ENCODE measurements at places on chromosomes 3 and 15.

DNA sequence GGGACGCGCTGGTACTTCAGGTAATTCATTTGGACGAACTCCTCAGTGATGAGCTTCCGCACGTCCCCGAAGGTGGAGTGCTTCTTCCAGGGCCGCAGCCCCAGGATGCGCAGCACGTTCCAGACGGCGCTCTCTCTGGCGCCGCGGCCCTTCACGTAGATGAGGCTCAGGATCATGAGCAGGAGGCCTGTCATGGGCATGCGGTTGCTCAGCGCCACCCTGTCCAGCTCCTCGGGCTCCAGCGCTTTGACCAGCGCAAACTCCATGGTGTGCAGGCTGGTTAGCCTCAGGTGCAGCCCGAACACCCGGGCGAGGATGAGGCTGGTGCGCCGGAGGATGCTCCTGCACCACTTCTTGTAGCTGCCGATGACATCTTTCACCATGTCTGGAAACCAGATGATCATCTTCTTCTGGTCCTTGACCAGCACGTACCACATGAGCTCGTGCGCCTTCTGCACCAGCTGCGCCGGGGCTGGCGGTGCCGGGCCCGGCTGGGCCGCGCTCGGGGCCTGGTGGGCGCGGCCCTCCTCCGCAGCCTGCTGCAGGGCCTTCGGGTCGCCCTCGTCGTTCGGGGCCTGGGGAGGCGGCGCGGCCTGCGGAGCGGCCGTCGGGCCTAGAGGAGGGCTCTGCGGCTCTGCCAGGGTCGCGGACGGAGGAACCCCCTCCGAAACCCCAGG, 501 bp downstream of the NDN start:
- DNase-seq, result no peak

- no peak for DNase-seq
These were observed 47.0 kb downstream of the FRMD4B start for GRCh38 chr3:69338911-69339310.

DNA sequence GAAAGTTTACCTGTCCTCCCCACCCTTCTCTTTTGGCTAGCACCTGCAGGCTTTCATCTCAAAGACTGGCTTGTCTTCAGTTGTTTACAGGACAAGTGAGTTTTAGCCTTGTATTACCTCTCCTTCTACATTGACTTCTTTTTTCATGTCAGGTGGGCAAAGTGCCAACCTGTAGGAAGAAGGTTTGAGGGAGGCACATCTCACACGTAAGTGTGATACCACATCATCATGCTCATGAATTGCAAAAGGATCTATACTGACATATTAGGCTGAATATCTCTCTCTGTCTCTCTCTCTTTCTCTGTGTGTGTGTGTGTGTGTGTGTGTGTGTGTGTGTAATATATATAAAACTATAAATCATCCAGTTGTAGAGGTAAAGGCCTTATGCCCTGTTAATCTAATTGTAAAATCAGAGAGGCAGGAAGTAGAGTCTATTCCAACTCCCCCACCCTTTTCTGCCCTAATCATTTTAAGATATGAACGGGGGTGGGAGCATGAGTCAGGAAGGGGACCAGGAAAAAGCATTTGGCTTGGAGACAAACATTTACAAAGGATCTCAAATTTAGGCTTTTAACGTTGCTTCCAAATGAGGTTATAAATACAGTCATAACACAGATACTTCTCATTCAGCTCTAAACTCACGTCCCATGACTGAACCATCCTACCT, 107.0 kb upstream of the PFN2 start:
- DNase-seq, result no peak

- no peak for DNase-seq
These were observed 206.9 kb upstream of the TRIM42 start for GRCh38 chr3:140470962-140471361.

DNA sequence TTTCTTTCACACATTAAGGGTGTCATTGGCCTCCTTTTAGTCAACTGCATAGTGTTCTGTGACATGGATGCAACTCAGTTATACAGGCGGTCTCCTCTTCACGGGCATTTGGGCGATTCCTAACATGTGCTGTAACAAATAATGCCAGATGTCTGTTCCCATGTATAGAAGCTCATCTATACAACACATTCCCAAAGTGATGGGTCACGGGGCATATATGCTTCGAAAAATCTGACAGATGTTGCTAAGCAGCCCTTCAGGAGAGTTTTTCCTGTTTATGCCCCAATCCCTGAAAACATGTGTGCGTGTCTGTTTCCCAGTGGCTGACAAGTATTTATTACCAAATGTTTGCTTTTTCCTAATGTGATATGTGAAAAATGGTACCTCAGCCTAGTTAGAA, 25.8 kb downstream of the LRRK1 start:
- DNase-seq, result no peak

DNA sequence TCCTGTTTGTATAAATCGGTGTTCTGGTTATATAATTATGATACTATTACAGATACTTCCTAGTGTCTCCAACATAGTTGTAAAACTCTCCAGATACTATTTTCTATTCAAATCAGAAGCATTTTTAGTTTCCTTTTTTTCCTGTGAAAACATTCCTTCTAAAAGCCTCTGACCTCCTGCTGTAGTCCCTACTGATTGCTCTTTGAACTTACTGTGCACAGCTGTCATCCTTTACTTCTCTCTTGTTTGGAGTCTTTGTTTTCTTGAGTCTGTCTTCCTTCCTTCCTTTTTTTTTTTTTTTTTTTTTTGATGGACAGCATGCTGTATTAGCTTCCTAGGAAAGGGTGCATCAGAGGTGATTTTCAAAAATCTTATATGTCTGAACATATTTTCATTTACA, 28.9 kb downstream of the NR2C2 start:
- no peak for DNase-seq

DNA sequence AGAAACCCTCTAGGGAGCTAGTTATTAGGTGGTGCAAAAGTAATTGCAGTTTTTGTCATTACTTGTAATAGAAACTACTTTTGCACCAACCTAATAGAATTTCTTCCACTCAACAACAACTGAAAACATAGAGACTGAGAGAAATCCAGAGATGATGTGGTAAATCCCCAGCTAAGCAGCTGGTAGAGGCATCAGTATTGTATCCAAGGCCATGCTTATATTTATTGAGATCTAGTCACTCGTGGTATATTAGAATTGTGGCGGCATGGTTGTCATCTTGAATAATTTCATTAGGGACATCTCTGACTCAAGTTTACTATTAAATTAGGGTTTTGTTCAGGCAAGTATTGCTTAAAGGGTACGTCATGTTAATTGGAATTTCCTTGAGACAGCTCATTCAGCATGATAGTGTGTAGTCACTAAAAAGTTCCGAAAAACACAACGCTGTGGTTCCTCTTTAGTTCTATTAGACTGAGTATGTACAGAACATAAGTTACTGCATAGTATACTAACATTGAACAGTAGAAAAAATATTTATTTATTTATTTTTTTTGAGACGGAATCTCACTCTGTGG, 35.3 kb downstream of the PAK2 start:
- DNase-seq, result no peak

DNA sequence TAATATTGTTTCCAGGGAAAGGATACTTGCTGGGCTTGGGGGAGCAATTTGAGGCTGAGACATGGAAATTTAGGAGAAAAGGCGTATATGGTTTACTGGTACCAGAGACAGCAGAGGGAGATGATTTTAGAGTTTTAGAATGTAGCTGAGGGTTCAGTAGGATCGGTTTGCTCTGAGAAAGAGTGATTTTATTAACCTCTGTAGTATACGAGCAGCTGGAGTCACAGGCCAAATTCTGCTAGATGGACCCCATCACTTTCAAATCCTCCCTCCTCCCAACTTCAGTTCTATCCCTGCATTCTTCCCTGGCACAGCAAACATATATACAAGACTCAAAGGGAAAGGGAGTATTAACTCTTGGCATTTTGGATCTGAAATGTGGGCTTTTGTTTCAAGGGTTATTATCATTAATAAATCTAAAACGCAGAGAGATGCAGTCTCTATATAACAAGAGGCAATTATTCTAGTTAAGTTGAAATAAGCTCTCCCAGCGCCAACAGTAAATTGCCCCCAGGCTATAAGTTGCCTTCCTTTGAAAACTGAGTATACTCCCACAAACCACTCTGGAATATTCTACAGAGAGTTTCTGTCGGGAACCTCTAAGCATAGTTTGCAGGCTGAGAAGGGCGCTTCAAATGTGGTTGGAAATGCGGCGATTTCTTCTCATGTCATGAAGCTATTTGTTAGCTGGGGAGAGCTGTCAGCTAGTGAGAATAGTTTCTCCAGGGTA, 5.4 kb downstream of the CRABP1 start:
- DNase-seq, result no peak

GRCh38 chr15:68252925-68253534, 23.5 kb upstream of the CLN6 start:
- no peak for DNase-seq

- no peak for DNase-seq
These were observed 308.2 kb upstream of the WNT5A start for GRCh38 chr3:55795296-55795695.

- no peak for DNase-seq
These were observed 31.5 kb downstream of the TM2D3 start for GRCh38 chr15:101620671-101621070.

DNA sequence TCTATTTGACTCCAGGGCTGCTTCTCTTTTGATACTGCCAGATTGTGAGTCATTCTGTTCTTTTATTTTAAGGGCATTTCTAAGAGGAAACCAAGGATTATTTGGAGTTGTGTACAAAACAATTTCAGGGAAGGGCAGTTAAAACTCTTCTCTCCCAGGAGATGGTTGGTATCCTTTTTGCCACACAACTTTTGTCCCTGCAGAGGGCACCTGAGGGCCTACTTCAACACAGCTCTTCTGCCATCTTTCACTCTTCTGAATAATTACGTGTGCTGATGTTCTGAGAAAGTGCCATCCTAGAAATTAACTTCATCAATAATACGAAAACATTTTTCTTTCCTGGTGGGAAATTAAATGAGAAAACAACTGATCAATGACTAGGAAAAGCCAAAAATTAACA, 75.7 kb upstream of the GADL1 start:
- no peak for DNase-seq

GRCh38 chr3:73140772-73141442, 79.4 kb downstream of the EBLN2 start:
- no peak for DNase-seq
